ENCODE measurements at places on chromosomes 4 and X. TPM values are rescaled to one million over a fixed set of nuclear protein-coding genes. Genes with fewer than 3 reads are reported as not detected.

DNA sequence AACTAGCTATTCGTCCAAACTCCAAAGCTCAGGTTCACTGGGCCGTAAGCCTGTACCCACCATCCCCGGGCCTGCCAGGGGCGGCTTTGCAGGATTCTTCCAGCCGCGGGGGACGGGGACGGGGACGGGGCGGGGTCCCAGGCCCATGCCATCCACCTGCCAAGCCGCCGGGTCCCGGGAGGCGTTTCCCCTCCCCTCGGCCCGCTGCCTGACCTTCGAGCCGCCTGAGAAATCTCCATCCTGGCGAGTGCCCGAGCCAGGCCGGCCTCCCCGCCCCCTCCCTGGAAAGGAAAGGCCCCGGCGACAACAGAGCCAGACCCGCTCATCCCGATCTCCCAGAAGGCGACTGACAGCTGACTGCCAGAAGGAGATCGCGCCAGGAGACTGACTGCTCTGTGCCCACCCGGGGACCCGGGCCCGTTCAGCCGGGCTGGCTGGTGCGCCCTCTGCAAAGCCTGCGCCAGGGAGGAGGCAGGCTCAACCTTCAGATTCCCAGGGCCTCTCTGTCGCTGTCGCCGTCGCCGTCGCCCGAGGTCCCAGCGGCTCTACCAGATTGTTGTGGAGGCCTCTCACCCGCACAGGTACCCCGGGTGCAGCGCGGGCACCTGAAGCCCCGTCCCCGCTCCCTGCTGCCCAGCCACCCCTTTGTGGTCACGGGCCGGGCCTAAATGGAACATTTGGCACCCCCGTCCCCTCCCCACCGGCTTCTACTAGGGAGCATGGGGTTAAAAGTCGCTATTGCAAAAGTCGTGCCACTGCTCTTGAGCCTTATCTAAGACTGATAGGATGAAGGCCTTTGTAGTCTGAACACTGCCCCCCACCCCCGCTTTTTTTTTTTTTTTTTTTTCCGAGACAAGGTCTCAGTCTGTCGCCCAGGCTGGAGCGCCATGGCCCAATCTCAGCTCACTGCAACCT is at the start of gene RGN:
RGN (plus strand) TSS at position 315 of the 915 bp plus-strand sequence. CDS start 2,702 bp downstream, outside the sequence.
- DNase-seq, result no peak

GRCh38 chr4:100721490-100721889 is 203.7 kb upstream of the EMCN start:
- DNase-seq, result no peak

Gene FRAS1
- total RNA-seq, result 15.2 TPM

- DNase-seq, result no peak
These were observed 80.7 kb downstream of the EVC start for GRCh38 chr4:5791654-5792053.

GRCh38 chr4:3168029-3168428 is 80.9 kb upstream of the MSANTD1 start:
- no peak for DNase-seq

DNA sequence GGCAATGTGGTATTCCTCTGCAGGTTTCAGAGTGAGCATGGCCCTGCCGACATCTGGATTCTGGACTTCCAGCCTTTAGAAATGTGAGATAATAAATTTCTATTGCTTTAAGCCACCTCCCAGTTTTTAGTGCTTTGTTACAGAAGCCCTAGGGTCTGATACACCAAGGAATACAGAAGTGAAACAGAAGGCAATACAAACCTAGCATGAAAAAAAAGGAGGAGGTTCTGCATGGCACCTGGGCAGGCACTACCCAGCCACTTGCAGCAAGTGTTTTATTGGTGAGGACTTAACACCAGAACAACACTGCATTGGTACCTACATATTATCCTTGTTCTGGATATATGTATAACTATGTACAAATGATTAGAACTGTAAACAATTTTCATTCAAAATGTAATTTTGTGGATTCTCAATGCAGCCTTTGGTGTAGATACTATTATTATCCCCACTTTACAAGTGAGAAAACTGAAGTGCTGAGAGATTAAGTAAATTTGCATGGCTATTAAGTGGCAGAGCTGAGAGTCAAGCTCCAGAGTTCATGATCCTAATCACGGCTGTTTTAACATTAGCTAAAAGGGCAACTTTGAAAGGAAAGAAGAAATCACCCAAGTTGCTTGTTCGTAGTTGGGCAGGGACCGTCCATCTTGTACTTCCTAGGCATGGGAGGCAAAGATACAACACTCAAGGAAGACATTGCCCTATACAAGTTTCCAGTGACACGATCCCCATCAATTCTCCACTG is 71.8 kb downstream of the IL21 start:
- DNase-seq, result no peak

DNA sequence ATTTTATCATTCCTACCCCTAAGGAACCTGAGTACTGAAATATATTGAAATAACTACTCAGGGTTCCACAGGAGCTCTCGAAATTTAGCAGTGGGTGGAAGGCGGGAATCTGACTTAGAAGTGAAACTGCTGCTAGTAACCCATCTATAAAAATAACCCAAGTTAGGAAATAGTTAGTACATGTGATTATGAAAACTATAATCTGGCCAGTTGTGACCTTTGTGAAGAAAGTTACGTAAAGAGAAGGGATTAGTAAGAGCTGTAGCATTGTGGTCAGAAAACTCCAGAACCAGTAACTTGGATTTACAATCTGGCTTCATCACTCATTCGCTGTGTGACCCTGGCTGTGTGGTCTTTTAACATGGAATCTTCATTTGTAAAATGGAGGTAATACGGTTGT is 175.5 kb downstream of the RAPGEF2 start:
- no peak for DNase-seq

Gene SATL1
- not detected for total RNA-seq

- no peak for DNase-seq
These were observed 991.3 kb downstream of the FSTL5 start for GRCh38 chr4:161172396-161173026.

DNA sequence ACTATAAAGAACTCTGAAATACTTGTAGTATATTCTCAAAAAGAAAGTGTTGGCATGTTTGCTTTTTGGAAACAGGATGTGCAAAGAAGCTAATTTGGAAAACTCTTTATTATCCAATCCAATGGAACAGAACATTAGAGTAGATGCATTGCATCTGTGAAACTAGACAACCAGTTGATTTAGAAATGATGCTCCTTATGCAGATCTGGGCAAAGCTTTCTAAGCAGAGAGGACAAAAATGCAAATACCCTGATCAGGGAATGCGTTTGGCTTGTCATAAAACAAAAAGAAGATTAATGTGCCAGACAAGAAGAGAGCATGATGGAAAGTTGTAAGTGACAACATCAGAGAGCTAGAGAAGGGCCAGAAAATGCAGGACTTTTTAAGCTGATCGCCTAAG is 142.3 kb downstream of the RCHY1 start:
- no peak for DNase-seq

Gene HPGD
- 33.7 TPM for total RNA-seq

- no peak for DNase-seq
These were observed 37.5 kb downstream of the JAKMIP1 start for GRCh38 chr4:6162885-6163284.

DNA sequence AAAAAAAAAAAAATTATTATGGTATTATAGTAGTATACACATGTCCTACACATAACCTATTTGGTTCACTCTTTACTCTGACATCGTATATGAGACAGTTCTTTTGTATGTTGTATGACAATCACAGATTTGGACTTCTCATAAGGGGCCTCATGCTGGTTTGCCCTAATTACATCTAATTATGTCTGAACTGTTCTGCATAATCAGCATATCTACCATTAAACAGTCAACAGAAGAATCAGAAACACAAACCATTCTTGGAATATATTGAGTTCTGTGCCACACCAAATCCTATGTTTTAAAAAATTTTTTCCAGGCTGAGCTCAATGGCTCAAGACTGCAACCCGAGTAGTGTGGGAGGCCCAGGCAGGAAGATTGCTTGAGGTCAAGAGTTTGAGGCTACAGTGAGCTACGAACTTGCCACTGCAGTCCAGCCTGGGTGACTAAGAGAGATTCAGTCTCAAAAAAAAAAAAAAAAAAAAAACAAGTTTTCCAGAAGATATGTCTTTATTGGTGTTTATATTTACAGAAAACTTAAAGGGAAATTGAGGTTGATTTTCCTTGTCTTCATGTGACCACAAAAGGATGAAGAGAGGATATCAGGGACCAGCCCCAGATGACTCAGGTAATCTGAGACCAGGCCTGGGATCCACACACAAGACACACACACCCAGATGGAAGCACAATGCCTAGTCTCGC is 22.2 kb downstream of the TRIM61 start:
- no peak for DNase-seq

DNA sequence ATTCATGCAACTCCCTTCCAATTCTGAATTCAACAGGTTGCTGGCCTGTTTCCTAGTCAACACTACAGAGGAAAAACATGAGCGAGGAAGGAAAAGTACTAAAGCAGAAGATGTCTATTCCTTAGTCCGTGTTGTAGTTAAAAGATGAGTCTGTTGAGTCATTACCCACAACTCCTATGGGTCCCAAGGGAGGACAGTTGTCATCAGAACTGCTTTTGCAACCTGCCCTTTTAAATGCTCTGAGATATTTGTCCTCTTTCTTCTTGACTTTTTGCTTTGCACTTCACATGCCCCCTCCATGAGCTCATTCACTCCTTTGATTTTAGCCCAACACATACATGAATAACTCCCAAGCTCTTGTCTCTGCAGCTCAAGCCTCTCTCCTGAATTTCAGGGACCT is 119.2 kb downstream of the CORIN start:
- no peak for DNase-seq

DNA sequence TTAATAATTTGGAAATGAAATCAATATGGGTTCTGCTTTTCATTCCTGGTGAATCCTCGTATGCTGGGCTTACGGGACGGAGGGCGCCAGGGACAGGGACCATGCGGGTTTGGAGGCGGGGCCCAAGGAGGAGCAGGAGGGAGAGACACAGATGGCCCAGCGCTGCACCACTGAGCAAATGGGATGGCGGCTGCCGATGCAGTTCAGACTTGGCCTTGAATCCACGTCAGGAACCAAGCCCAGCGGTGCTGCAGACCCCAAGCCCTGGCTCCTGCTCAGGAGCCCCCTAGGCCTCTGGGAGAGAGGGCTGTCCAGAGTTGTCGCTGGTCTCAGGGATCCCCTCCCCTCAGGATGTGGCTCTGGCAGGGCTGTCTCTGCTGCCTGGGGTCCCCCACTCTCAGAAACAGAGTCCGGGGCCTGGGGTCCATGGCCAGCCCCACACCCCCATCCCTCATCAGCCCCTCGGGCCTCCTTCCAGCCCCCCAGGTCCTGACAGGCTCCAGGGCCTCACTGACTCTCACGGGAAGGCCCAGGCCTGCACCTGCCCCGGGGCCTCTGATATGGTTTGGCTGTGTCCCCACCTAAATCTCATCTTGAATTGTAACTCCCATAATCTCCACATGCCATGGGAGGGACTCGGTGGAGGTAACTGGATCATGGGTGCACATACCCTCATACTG is 75.2 kb downstream of the FAM53A start:
- DNase-seq, result no peak

Gene ZCCHC12
- not detected for total RNA-seq

Gene STK32B
- not detected for total RNA-seq

GRCh38 chr4:114563536-114564315 is 34.9 kb upstream of the UGT8 start:
- peak; percentile 80 for DNase-seq

Gene STS
- 2.6 TPM for total RNA-seq

DNA sequence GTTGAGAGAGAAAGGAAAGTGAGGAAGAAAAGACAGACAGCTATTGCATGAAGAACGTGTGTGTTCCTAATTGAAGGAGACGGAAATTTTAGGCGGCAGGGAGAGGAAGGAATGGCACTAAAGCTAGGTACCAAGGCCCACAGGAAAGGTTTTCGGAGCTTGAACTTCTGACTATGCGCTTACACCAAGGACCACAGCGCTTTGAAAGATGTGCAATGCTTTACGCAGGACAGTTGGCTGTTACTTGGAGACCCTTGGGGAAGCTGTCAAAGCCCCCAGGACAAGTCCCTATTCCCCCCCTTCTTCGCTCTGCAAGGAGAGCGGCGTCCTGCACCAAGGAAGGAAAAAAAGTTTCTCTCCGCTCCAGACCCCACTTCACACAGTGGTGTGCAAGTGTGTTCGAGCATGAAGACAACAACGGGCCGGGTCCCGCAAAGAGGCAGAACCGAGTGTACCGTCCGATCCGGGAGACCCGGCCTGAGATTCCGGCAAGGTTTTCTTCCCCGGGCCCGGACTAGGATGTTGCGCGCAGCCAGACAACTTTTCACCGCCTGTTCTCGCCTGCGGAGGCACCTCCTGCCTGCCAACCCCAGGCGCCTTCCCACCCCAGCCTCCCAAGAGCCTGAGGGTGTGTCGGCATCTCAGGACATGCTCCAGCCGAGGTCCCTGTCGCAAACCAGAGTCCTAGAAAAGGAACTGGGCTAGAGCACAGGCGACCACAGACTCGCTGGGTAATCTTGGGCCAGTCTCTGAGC is 896 bp downstream of the KDR start:
- DNase-seq, result no peak

Gene UBE2D3
- total RNA-seq, result 496 TPM

Gene MTCP1
- total RNA-seq, result 2.7 TPM

- DNase-seq, result peak; percentile 48
These were observed 5.6 kb downstream of the PRDM8 start for GRCh38 chr4:80202741-80203553.

DNA sequence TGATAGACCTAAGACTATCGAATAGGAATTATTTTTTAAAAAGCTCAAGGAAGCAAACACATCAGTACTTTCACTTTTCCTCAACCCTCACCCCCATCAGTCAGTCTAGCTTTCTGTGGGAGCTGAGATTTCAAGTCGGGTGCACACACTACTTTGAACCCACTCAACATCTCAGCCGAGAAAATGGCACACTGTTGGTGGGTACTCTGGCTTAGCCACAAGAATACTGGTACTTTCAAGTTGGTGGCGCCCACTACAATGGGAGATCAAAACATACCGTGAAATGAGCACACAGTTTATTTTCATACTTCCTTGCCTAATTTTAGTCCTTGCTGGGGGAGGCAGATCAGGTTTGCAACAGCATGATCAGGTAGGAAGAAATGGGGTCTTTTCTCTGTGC is 10.2 kb downstream of the CD40LG start:
- DNase-seq, result no peak

Gene CLIC2
- 0.73 TPM for total RNA-seq

Gene IQCM
- total RNA-seq, result not detected

Gene FDCSP
- not detected for total RNA-seq

Gene EVC2
- total RNA-seq, result not detected

Gene ADGRG4
- total RNA-seq, result not detected

GRCh38 chrX:147739196-147739595 is 172.5 kb upstream of the FMR1 start:
- no peak for DNase-seq

DNA sequence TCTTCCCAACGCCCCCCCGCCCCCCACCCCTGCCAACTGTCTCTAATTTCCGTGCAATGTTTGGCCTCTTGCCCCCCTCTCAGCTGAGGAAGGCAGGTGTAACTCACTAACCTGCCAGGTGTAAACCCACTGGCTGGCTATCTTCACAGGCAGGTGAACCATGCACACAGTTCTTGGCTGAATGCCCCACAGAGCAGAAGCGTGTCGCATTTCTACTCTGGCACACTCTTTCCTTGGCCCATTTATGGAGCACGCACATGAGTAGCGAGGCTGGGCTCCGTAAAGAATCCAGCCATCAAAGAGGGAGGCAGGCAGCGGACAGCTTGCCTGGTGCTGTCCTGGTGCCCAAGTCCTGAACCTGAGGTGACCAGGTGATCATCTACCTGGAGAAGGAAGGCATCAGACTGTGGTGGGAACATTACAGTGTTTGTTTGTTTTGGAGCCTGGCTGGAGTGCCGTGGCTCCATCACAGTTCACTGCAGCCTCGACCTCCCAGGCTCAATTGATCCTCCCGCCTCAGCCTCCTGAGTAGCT is 39.2 kb upstream of the CRMP1 start:
- no peak for DNase-seq

GRCh38 chr4:20359692-20360091 is 108.0 kb downstream of the SLIT2 start:
- no peak for DNase-seq

Gene FREM3
- not detected for total RNA-seq

Gene HPSE
- 1.4 TPM for total RNA-seq
